ENCODE measurements at places on chromosomes 16 and 17.

DNA sequence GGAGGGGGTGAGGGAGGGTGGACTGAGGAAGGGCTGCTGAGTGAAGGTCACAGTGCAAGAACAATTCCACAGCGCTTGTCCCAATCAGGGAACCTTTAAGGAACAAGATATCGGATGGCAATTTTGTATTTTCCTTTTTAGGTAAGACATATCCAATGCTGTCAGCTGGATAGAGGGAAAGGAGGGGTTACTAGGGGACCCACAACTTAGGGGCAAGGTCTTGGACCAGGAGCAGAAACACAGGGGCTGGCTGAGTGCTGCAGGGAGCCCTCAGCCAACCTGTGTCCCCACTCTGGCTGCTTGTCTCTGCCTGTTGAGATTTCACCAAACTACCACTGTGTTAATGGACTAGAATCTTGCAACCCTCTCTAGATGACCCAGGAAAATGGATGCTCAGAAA, 47.6 kb downstream of the AKAP1 start:
- no peak for DNase-seq

- DNase-seq, result no peak
Measured at GRCh38 chr16:65445313-65446260, 323.7 kb upstream of the CDH11 start.

GRCh38 chr17:73065376-73065775, 27.1 kb downstream of the SLC39A11 start:
- no peak for DNase-seq

DNA sequence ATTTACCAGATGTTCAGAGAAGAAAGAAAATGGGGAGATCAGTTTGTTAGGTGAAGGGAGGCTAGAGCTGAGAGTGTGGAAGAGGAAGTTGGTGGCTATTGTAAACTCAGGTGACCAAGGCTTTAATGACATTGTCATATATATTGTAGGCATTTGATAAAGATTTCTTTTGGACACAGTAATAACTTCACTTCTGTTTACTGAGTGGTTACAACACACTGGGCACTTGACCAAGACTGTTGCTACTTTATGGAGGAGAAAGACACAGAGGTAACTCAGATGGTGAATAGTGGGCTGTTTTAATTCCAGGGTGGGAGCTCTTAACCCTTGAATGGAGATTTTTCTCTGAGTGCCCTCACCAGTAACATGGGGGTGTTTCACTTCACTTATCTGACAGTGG, 46.0 kb downstream of the TNRC6A start:
- DNase-seq, result no peak

DNA sequence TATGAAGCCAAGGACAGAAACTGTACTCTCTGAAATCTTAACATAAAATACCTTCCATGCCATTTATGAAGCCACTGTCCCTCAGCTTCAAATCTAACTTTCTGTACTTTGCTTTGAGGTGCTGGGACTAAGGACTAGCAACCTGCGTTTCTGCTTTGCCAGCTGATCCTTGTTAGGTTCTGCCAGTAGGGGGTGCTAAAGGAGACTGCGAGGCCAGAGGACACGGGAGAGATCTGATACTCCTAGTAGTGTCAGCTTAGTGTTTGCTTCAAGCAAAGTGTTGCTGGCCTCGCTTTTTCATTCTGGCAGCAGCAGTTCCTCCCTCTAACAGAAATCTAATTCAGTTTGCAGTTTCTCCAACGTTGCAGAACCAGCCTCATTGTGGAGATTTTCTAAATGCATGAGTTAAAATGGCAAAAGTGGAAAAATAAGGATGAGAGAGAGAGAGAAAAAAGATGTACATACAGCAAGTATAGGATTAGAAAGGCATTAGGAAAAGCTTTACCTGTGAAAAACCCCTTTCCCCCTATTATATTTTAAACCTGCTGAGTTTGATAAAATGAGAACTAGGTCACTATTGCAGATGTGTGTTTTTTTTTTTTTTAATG, 297.5 kb downstream of the CA10 start:
- no peak for DNase-seq

- DNase-seq, result no peak
Measured at GRCh38 chr17:70295329-70295728, 126.0 kb downstream of the KCNJ2 start.

DNA sequence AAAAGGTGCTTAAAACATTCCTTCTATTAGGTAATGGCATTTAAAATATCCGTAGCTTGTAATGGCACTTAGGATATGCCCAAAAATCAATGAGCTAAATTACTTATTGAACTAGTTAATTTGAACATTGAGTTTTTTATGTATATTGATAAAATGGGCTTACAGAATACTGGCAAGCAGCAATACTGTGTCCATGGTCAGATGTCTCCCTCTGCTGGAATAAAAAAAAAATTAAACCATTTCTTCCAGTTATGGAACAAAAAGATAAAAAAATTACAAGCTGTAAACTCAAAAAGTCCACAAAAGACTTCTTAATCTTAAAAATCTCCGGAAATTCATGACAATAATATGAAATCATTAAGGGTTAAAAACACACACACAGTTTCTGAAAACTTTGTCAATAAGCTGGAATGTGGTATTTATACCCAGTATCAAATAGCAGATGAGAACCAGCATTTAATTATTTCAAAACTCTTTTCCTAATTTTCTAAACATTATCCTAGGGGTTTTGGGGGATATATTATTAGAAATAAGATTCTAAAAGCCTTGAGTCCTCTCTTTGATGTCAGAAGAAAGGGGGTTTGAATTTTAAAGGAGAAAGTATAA, 21.5 kb upstream of the PSMD7 start:
- no peak for DNase-seq

GRCh38 chr16:89246903-89247733, 29.6 kb downstream of the ZNF778 start:
- peak; percentile 99 for DNase-seq

DNA sequence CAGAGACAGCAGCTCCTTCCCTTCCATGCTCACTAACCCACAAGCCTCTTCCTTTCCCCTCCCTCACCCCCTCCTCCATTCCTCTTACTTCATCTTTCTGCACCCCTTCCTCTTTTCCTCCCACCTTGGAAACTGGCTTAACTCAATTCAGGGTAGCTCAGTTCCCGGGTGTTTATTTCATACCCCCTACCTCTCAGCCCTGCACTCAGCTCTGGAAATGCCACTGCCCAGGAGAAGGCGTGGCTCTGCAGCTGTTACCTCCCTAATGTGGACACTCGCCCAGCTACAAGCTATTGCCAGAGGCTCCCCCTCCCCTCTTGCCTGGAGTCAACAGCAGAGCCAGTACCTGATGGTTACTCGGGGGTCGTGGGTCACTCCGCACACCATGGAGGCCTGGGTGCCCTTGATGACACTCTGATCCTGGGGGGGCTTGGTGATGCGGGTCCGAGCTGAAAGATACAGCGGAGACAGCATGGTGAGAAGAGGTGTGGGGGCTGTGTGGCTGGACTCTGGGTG, 118.4 kb upstream of the CDC42EP4 start:
- DNase-seq, result no peak

GRCh38 chr17:700504-701094, 14.0 kb downstream of the VPS53 start:
- no peak for DNase-seq

- no peak for DNase-seq
Measured at GRCh38 chr16:11572301-11572995, 14.3 kb downstream of the LITAF start.

- DNase-seq, result no peak
Measured at GRCh38 chr17:7839190-7839875, 5.3 kb downstream of the KDM6B start.

DNA sequence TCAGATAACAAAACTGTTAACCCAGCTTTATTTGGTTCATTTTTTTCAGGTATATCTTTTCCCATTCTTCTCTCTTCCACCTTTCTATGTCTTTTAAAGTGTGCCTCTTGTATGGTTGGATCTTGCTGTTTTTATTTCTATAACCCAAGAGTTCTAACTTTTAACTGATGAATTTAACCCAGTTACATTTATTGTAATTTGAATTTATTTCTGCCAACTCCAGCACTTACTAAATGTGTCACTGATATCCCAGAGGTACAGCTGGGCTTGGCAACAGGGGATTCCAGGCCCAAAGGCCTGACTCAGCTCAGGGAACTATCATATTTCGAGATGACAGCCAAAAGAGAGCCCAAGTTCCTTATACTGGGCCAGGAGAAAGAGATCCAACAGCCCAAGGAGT, 200.1 kb downstream of the GSG1L start:
- no peak for DNase-seq

DNA sequence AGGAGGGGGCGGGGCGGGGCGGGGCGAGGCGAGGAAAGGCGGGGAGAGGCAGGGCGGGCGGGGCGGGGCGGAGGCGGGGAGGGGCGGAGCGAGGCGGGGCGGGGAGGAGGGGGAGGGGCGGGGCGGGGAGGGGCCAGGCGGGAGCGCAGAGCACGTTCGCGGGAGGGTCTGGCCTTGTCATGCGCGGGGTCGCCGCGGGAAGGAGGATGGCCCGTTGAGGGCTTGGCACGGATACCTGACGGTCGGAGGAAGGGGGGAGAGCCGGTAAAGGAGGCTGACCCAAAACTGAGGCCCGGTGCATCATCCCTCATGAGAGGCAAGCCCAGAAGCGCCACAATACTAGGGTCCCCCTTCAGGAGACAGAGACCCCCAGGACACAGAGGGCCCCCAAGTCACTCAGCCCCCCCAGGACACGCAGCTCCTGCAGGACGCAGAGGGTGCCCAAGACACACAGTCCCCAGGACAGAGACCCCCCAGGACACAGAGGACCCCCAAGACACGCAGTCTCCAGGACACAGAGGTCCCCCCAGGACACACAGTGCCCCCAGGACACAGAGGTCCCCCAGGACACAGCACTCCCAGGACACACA, 593 bp upstream of the WDR45B start:
- DNase-seq, result no peak

DNA sequence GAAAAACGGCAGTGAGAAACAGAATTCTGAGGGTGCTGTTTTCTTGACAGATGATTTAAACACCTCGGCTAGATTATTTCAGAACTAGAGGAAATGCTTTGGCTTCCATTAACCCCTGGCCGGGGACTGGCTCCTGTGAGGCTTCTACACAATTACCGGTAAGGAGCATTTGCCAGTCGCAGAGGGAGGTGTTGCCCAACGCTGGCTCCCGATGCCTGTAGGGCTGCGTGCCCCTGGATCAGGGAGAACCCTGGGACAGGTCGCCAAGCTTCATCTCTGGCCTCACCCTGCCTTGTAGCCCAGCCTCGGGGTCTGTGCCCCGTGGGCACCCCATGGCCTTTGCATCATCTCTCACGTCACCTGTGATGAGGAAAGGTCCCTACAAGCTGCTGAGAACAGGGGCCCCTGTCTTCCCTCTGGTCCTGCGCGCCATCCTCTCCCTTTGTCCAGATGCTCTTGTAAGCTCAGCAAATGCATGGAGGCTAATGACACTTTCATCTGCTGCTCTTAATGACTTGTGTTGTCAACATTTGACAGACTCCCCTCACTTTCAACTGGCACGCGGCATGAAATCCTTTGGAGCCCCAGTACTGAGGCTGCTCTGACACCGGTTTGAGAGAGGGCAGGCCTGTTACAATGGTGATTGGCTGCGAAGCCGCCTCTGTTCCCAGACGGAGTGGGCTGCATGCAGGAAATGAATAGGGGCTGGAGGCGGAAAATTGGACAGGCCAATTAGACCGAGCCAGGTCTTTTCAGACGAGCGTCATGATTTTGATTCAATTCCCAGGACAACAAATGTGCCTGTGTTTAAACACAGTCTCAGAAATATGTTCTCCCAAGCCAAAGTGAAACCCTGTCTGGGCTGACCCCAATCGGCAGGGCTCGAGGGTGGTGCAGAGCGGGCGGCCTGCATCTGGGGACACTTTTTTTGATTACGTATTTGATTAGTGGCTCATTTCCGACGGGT, 85.5 kb upstream of the DOC2B start:
- DNase-seq, result no peak

DNA sequence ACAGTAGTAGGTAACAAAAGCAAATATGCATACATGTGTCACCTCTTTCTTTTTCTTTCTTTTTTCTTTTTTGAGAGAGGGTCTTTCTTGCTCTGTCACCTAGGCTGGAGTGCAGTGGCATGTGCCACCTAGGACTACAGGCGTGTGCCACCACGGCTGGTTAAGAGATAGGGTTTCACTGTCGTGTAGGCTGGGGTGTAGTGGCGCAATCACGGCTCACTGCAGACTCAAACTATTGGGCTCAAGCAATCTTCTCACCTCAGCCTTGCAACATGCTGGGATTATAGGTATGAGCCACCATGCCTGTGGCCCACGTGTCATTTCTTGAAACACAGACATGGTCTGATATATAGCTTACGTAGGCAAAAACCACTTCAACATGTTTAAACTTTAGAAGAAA, 397.7 kb upstream of the PMFBP1 start:
- DNase-seq, result no peak

DNA sequence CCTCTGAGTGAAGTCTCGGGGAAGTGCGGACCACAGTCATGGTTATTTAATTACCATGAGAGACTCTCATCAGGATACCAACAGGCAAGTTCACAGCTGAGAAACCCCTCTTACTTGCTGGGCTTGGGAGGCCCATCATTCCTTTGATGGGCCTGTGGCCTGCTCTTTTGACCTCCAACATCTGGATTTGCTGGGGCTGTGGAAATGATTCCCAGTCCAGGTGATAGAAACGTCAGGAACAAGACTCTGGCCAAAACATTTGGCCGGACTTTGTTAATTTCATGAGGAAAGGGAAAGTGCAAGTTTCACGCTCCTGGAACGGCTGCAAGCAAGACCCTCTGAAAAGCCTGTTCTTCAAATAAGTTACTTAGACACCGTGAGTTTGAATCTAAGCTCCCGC, 42.5 kb downstream of the TMEM114 start:
- DNase-seq, result no peak

DNA sequence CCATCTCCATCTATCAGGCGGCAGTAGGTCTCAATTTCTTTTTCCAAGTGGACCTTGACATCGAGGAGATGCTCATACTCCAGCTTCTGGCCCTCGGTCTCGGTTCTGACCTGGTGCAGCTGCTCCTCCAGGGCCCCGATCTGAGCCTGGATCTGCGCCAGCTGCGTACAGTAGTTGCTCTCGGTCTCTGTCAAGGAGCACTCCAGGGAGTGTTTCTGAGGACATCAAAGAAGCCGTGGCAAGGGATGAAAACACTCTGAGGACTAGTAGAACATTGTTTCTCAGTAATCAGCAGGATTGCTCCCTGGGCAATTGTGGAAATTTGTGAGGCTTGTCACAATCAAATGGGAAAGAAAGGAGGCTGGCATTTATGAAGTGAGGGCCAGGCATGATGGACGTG, 5.9 kb downstream of the KRT28 start:
- DNase-seq, result no peak

DNA sequence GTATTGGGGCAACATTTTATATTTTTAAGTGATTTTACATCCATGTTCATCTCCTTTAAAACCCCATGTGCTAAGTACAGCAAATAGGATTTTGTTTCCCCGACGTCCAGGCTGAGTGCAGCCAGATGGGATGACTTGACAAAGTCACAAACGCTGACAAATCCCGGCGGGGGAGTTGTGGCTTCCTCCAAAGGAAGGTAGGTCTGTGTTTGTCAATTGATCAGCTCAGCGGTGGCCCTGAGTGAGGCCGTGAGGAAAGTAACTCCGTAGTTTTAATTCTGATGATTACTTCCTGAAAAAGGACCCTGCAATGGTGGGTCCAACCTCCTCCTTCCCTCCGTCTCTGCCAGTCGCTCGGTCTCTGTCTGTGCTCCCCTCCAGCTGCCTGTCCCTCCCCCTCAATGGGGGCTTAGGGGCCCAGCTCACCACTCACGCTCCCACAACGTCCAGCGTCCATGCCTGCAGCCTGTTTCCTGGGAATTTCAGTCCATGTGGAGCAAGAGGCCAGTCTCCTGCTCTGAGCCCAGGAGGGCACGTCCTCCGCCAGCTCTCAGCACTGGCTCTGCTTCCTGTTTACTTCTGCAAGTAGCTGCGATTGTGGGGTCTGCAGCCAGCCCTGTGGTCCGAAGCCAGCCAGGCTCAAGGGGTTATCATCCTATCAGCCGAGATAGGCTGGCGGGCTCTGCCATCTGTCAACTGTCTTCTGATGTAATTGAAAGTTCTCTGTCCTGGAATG, 209.4 kb upstream of the FOXF1 start:
- no peak for DNase-seq

All from activated naive CD4-positive, alpha-beta T cell (primary cell).